ENCODE measurements at places on chromosomes 3 and 15.

- no peak for DNase-seq
Observed at GRCh38 chr15:91255670-91256192, 155.7 kb downstream of the SV2B start.

DNA sequence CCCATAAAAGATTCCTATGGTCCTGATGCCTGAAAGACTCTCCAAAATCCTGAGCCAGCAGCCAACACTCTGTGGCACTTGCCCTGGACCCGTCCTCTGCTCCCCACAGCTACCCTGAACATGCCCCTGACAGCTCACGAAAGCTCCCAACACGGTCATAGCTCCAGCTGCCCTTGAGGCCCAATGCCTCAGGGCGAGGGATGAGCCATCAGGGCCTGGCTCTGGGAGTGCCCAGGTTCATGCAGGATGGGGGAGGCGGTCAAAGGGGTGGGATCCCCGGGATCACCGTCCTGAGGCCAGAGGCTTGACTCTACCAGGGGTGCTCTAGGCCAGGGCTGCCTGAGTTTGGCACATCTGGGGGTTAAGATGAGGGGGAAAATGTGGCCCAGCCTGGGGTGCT lies 72.7 kb upstream of the RPL32 start:
- no peak for DNase-seq

DNA sequence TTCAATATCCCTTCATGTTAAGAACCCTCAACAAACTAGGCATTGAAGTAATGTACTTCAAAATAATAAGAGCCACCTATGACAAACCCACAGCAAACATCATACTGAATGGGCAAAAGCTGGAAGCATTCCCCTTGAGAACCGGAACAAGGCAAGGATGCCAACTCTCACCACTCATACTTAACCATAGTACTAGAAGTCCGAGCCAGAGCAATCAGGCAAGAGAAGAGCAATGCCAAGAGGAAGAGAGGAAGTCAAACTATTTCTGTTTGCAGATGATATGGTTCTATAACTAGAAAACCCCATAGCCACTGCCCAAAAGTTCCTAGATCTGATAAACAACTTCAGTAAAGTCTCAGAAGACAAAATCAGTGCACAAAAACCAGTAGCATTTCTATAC lies 161.9 kb downstream of the UBE2E2 start:
- DNase-seq, result no peak

DNA sequence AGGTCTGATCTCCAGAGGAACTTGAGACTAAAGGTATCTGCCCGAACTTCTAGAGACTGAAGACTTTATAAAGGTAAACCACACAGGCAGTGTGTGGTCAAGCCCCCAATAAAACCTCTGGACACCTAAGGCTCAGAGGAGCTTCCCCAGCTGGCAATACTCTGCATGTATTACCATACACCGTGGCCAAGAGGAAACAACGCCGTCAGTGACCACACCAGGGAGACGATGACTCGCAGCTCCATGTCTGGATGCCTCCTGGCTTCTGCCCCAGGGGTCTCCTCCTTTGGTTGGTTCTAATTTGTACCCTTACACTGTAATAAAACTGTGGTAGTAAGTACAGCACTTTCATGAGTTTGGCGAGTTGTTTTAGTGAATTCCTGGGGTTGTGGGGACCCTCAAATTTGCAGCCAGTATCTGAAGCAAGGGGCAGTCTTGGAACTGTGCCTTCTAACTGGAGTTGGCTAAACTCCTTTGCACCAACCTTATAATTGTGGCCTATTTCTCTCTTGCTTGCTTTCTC lies 32.1 kb upstream of the BCL2L10 start:
- no peak for DNase-seq

- no peak for DNase-seq
Observed at GRCh38 chr3:111810909-111811308, 48.2 kb upstream of the PHLDB2 start.

- DNase-seq, result no peak
Observed at GRCh38 chr3:64267721-64268604, 42.7 kb upstream of the PRICKLE2 start.

- no peak for DNase-seq
Observed at GRCh38 chr15:51098331-51098619, 3.6 kb upstream of the TNFAIP8L3 start.

DNA sequence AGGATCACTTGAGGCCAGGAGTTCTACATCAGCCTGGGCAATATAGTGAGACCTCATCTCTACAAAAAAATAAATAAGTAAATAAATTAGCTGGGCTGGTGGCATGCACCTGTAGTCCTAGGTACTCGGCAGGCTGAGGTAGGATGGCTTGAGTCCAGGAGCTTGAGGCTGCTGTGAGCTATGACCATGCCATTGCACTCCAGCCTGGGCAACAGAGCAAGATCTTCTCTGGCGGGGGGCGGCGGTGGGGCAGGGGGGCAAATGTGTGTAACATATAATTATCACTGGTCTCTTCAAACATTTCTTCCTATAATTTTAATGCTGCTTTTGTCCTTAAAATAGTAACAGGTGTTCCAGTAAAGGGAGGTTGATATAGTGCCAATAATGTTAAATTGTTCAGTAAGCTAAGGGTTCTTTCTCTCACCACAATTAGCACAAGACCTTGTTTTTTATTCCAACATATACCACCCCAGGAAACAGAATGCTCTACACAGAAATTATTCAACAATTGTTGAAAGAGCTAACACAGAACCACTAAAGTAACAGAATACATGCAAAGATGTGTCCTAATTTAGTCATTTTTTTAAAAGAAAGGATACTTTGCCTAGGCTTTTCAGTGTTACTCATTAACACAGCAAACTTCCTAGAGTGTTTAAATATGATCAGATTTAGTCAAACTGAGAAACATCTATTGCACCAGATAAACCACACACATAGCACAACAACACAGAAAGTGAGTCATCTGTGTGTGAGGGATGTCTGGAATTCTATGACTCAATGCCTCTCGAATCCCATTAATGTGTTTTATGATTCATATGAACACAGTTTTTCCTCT lies 29.1 kb downstream of the ANKRD28 start:
- DNase-seq, result no peak

DNA sequence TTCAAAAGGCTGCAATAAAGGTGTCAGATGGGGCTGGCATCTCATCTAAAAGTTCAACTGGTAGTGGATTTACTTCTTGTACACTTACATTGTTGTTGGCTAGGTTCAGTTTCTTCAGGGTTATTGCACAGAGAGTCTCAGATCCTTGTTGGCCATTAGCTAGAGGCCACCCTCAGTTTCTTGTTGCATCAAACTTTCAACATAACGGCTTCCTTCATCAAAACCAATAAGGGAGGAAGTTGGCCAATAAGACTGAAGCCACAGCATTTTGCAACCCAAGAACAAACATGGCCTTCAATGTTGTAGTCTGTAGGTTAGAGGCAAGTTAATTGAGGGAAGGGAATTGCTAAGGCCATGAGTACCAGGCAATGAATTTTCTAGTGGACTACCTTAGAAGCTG lies 218.0 kb downstream of the ZBBX start:
- no peak for DNase-seq

- no peak for DNase-seq
Observed at GRCh38 chr3:148600902-148601765, 96.6 kb upstream of the AGTR1 start.

- no peak for DNase-seq
Observed at GRCh38 chr3:76866729-76867408, 173.0 kb upstream of the ROBO2 start.

- no peak for DNase-seq
Observed at GRCh38 chr3:61269435-61269834, 18.2 kb upstream of the FHIT start.

DNA sequence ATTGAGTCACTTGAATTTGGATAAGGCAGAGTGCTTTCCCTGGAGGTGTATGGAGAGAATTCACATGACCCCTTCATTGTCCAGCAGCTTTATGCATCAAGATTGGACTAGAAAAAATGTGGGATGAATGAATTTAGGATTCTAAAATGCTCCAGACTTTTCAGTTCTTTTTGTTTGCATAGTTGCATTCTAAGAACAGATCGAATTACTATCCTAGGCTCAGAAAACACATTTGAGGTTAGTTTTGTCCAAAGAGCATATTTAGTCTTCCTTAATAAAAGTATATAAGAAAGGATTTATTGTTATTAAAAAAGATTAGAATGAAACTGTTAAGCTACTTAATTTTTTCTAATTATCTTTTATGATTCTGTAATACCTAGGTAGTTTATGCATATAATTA lies 127.4 kb downstream of the UBE2E2 start:
- DNase-seq, result no peak

GRCh38 chr3:189049458-189050236 lies 122.1 kb upstream of the TPRG1 start:
- DNase-seq, result no peak

DNA sequence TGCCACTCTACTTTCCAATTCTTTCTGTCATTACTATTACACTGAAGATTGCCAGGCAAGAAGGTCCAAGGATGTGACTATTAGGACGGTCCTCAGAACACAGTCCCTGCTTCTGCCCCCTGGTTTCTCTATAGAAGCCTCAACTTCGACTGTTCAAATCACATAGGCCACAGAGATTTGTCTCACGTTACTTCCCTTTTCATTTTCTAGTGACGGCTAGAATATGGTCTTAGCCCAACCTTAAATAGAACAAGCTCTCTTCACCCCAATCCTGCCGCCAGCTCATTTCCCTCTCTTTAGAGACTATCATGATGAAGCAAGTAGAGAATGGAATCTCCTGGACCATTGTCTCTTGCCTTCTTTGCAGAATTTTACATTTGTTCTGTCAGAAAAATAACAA lies 84.9 kb downstream of the TIGIT start:
- DNase-seq, result no peak

GRCh38 chr3:123419850-123420297 lies 29.0 kb downstream of the ADCY5 start:
- DNase-seq, result no peak

GRCh38 chr15:89778861-89779260 lies 2.7 kb downstream of the MESP2 start:
- DNase-seq, result no peak

GRCh38 chr15:92452143-92452542 lies 58.5 kb downstream of the ST8SIA2 start:
- DNase-seq, result no peak

GRCh38 chr3:42368861-42369260 lies 41.5 kb downstream of the LYZL4 start:
- no peak for DNase-seq

DNA sequence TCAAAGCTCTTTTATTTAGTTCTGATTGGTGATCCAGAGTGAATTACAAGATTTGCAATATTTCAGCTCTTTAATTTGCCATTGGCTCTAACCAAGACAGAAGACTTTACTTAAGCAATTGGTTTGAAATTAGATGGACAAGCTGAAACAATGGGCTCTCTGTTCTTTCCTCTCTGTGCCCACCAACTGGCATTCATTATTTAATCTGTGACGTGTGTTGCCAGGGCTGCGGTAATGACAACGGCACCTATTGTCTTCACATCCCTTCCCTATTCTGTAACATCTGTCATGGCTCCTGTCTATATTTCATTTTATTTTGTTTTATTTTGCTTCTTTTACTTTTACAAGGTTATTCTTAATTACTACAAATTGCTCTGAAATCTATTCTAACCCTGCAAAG lies 33.9 kb downstream of the PLD1 start:
- no peak for DNase-seq

GRCh38 chr3:74121761-74122160 lies 492.7 kb downstream of the CNTN3 start:
- DNase-seq, result no peak

DNA sequence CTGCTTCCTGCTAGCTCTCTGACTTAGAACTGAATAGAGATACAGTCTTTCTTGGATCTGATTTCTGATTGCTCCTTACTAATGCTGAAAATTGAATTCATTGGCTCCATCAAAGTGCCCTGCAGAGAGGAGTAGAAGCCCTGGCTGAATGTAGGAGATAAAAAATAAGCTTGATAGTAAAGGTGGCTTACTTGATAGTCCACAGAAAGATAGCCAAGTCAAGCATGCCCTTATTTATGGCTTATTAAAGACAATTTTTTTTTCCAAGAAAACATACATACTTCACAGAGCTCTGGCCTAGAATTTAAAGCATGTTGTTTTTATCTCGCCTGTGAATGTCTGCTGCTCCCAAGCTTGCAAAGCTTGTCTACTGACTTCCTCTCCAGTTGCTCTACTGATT lies 124.6 kb upstream of the CADPS start:
- DNase-seq, result no peak

Measured in effector memory CD4-positive, alpha-beta T cell (primary cell).